H7 (cell line): ENCODE measurements at places on chromosomes 12 and 14. TPM values are rescaled to one million over a fixed set of nuclear protein-coding genes. Genes with fewer than 3 reads are reported as not detected.

DNA sequence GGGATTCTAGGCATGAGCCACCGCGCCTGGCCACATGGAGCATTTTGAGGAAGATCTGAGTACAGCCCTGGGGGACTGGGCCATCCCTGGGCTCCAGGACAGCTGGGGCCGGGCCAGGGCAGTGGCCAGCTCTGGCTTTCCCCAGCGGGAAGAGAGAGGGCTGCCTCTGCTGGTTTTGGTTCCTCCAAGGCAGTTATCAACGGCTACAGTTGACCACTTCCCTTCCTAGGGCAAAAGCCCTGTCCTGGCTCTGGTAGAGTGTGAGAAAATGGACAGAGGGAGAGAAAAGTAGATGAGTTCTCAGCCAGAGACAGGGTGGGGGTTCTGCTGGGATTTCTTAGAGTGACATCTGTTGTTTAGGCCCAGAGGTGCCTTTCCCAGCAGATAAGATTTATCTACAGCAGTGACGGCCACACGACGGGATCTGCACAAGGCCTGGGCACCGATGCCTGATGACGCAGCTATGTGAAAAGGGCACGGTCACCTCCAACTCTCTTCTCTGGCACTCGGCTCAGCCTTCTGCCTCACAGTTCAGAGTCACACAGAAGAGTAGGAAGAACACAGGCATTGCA, 5.5 kb upstream of the HVCN1 start:
- DNase-seq: no peak

GRCh38 chr12:109541413-109541726, 31.9 kb downstream of the MMAB start:
- DNase-seq: no peak

DNA sequence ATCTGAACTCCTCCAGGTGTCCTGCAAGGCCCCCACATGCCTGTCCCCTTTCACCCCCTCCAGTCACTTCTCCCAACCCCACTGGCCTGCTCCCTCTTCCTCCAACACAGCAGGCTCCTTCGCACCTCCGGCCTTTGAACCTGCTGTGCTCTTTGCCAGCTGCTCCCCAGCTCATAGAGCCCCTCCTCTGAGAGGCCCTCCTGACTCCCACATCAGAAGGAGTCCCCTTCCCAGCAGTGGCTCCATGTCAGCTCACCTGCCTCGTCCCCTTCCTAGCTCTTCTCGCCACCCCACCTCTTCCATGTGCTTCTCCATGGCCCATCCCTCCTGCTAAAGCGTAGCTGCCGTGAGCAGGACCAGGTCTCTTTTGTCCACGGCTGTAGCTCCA, 22.1 kb downstream of the SCARB1 start:
- DNase-seq: no peak

DNA sequence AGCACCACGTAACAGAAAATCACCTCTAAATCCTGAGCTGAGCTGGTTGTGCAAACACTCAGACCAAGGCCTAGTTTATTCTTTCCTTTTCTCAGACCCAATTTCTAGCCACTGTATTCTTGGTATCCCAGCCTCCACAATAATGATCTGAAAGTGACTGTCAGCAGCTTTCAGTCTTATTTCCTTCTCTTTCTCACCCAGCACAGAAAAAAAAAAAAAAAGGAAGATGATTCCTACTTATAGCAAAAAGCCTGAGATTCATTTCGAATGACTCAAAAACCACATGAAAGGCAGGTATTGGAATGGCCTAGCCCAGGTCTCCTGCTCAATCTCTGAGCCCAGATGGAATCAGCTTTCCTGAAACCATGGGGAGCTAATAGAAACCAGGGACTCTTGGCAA, 298.6 kb upstream of the PPFIA2 start:
- no peak for DNase-seq

DNA sequence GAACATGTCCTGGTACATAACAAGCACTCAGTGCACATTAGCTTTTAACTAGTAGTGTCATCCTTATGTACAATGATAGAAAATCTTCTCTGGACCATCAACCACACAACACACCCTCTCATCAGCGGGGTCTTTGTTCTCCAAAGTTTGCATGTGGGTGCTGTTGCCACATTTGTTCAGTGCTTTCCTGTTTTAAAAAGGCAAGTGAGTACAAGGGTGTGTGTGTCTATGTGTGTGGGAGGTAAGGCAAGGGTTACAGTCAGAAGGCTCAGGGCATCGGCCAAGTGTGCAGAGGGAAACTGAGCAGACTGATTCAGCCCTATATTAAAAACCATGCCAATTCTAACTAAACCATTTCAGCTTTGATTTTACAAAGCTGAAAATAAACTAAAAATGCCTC, 17.9 kb downstream of the KRT76 start:
- DNase-seq: no peak

CLEC4A gene
- 0.74 TPM in 1 of 2 replicates, not detected in the other for total RNA-seq

LBHD2 gene
- total RNA-seq: not detected in 2 replicates

CFAP251 gene
- 0.15 and 0.24 TPM in 2 replicates for total RNA-seq

LTBP2 gene
- total RNA-seq: 1.3 and 2.0 TPM in 2 replicates
